Vagina (tissue), 2 donors: ENCODE measurements at places on chromosomes 13 and 19.

GRCh38 chr13:72726726-72727416 lies 558 bp downstream of the MZT1 start:
- DNase-seq, result no peak

- no peak for DNase-seq
Observed at GRCh38 chr13:51995677-51996551, 15.3 kb downstream of the ATP7B start.

DNA sequence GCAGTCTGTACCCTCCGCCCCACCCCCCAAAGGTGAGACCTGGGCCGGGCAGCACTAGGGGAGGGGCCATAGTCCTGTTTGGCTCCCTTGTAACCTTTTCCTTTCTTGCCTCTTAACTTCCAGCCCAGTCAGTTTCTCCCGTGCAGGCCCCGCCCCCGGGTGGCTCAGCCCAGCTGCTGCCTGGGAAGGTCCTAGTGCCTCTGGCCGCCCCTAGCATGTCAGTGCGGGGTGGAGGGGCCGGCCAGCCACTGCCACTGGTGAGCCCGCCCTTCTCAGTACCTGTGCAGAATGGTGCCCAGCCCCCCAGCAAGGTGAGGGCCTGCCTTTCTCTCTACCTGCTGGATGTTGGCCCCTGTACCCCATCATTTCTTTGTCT lies 10.5 kb upstream of the PRR19 start:
- DNase-seq, result no peak

DNA sequence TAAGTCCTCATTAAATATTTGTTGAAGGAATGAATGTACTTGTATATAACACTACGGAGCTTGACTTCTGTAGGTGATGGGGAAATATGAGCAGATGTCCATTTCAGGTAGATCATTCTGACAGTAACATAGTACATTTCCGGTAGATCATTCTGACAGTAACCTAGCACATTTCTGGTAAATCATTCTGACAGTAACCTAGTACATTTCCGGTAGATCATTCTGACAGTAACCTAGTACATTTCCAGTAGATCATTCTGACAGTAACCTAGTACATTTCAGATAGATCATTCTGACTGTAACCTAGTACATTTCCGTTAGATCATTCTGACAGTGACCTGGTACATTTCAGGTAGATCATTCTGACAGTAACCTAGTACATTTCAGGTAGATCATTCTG lies 2.5 kb downstream of the PHF11 start:
- DNase-seq, result no peak

- no peak for DNase-seq
Observed at GRCh38 chr19:2540251-2540645, 64.3 kb downstream of the GADD45B start.

DNA sequence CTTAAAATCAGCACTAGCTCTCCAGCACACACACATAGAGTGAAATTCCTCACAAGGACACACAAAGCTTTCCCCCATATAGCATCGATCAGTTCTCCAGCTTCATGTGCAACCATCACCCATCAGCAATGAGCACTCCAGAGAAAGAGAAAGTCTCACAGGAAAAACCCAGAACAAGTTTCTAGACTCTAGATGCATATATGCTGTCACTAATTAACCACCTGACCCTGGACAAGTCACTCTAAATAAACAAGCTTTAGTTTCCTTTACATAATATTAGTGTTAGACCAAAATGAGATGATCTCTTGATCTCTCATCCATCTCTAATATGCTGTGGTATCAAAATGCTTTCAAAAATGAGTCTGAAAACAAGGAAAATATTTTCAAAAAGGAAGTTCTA lies 81.2 kb downstream of the TBC1D4 start:
- no peak for DNase-seq

DNA sequence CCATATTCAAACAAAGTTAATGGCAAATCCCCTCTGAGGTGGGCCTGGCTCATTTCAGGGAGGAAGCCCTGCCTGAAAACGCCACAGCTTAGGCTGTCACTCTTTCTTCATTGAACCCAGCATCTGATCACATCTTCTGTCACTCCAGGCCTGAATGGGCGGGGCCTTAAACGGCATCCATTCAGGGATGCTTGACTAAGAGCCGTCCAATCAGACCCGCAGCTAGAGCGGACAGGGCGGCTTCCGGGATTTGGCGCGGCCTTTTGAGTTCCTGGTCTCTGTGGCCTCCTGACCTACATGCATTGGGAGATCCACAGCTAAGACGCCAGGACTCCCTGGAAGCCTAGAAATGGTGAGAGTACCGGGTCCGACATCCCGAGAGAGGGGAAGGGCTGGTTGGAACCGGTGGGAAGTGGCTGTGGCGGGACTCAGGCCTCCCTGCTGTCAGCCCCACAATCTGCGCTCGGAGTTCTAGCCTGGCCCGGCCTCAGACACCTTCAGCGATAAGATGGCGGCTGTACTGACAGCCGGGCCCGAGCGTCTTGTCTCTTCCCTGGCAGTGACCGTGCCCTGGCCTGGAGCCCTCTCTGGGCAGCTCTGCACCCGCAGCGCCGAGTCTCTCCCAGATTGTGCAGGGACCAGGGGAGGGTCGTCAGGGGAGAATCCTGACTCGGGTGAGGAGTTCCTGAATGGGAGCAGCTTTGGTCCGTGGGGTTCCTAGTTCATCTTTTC lies at the start of gene ZNF723:
Gene ZNF723 (plus strand): TSS at position 261 of the 732 bp plus-strand sequence. CDS start 89 bp downstream, at position 350.
- no peak for DNase-seq

- DNase-seq, result no peak
Observed at GRCh38 chr13:69935043-69935442, 172.6 kb upstream of the ATXN8OS start.

DNA sequence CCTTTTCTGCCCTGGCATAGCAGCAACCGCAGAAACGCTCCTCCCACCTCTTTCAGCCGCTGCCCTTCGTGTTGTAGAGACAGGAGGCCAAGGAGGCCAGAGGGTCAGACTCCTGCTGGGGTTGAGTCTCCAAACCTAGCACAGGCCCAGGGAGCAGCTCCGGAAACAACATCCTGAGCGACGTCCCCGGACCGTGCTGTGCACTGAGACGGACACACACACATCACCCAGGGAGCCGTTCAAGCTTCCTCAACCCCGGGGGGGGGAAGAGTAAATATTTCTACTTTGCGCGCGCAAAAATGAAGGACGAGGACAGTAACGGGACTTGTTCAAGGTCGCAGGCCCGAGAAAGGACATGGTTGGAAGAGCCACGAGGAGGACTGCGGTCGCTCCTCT lies 657 bp downstream of the ZNF550 start:
- DNase-seq, result no peak

GRCh38 chr19:17294051-17294891 lies 9.0 kb downstream of the ABHD8 start:
- DNase-seq, result no peak

DNA sequence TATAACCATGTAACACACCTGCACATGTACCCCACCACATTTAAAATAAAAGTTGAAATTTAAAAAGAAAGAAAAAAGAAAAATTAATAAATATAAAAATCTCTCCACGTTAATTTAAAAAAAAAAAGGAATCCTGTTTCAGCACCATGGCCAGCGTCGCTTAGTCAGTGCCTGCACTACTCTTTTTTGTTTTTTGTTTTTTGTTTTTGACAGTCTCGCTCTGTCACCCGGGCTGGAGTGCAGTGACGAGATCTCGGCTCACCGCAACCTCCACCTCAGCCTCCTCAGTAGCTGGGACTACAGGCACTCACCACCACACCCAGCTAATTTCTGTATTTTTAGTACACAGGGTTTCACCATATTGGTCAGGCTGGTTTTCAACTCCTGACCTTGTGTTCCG lies 835.9 kb downstream of the UQCRFS1 start:
- DNase-seq, result no peak

DNA sequence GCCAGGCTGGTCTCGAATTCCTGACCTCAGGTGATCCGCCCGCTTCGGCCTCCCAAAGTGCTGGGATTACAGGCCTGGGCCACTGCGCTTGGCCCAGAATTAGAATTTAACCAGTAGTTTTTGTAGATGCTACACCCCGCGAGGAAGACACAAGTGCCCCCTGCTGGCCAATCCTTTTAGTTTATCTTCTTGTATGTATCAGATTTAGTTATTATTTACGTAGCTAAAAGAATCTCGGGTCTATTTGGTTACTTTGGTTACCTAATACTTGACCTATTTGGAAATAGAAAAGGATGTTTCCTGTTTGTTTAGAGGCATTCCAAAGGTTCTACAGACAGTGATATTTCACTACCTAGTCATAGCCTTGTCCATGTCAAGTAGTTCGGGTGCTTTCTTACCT lies 22.0 kb downstream of the MUC16 start:
- DNase-seq, result no peak

GRCh38 chr19:7917267-7918061 lies 2.7 kb upstream of the SNAPC2 start:
- no peak for DNase-seq

- DNase-seq, result no peak
Observed at GRCh38 chr13:53568491-53568890, 539.9 kb downstream of the OLFM4 start.

- DNase-seq, result no peak
Observed at GRCh38 chr19:43395561-43395960, 19.1 kb upstream of the TEX101 start.

- DNase-seq, result no peak
Observed at GRCh38 chr13:27919934-27920676, at the start of gene PDX1. TSS of gene PDX1 (plus strand) at chr13:27920000. CDS start at chr13:27920139, 139 bp downstream.

DNA sequence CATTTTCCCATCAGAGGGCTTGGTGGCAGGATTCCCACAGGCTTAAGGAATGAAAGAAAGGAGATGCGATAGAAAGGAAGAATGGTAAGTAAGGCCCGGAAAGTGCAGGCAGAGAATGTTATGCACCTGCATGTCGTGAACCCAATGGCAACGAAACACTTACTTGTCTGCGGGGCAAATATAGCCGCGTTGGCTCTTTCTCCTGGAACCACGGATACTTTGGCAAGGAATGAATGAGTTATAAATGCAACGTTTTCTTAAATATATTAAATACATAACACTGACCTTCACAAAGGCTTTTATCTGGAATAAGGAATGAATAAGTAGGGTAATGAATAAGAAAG lies 192.1 kb downstream of the KATNAL1 start:
- no peak for DNase-seq

DNA sequence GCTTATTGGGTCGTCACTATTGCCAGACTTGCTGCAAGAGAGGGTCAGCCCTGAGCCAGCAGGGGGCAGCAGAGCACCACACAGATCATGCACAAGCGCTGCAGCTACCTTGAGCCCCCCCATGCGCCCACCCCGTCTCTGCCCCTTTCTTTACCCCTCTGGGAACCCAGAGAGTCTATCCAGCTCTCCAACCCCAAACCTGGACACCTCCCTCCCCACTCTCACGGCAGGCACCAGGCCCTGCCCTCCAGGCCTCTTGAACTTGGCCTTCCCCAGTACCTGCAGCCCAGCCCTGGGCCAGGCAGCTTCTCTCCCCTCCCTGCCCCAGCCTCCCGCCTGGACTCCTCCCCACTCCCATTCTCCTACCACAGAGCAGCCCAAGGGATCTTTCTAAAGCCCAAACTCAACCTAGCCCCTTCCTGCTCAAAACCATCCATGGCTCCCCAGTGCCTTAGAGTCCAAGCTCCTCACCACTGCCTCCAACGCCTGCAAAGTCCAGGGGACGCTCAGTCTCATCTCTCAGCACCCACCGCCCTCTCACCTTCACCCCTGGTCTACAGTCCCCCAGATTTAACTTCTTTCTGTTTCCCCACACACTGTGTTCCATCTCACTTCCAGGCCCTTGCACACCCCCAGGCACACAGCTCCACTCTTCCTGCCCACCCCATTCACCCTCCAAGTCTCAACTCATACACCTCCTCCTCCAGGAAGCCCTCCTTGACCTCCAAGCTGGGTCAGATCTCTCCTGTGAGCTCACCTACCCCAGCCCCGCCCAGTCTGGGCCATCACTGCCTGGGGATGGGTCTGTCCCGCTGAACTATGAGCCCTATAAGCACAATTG lies 9.4 kb upstream of the CEACAM16 start:
- no peak for DNase-seq

GRCh38 chr19:41967054-41967783 lies 8.1 kb upstream of the RABAC1 start:
- DNase-seq, result no peak

DNA sequence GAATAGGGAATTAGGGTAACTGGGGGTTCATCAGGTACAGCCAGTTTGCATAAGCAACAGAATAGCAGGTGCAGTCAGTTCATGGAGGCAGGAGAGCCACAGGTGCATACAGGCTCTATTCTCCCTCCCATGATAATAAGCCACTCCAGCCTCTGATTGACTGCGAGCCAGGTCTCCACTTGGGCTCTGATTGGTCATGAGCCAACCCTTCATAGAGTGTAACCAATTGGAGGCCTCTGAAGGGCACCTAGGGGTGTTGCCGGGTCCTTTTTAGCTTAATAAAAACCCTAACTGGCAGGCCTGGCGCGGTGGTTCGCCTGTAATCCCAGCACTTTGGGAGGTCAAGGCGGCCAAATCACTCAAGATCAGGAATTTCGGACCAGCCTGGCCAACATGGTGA lies 8.7 kb upstream of the CKM start:
- no peak for DNase-seq

GRCh38 chr13:114007566-114007965 lies 33.7 kb upstream of the C13orf46 start:
- no peak for DNase-seq

GRCh38 chr13:43157796-43158195 lies 134.4 kb downstream of the DNAJC15 start:
- DNase-seq, result no peak

- no peak for DNase-seq
Observed at GRCh38 chr13:113539822-113540221, 44.7 kb upstream of the TFDP1 start.

- DNase-seq, result no peak
Observed at GRCh38 chr13:90511903-90512302, 835.6 kb upstream of the MIR17HG start.

GRCh38 chr19:56637976-56638555 lies 4.9 kb upstream of the SMIM17 start:
- no peak for DNase-seq

DNA sequence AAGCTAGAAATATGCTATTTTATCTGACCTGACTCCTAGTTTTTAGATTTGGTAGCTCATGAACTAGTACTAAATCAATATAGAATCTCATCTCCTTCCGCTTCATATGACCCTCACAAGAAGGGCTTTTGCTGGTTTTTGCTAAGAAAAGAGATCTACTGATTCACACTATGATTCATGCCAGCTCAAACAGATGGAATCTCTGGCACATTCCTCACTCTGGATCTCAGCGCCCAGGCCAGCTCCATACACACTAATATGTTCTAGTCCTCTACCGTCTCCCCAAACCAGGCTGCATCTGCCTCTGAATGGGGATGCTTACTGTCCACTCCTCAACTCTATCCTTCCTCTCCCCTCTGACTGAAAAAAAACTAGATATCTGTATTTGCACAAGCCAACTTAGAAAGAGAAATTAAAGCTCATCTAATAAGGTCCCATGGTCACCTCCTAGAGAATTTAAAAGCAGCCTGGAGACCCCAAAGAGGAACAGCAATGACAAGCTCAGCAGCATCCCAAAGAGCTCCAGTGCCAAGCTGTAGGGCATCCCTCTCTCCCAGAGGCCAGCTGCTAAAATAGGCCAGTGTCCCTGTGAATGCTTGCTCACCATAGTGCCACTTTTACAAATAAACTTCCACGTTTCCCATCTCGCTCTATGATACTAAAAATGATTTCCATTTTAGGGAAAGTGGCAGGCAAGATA lies 74.9 kb downstream of the LHFPL6 start:
- DNase-seq, result no peak
